RPMI8226 (cell line): ENCODE measurements at places on chromosomes 7 and 10.

DNA sequence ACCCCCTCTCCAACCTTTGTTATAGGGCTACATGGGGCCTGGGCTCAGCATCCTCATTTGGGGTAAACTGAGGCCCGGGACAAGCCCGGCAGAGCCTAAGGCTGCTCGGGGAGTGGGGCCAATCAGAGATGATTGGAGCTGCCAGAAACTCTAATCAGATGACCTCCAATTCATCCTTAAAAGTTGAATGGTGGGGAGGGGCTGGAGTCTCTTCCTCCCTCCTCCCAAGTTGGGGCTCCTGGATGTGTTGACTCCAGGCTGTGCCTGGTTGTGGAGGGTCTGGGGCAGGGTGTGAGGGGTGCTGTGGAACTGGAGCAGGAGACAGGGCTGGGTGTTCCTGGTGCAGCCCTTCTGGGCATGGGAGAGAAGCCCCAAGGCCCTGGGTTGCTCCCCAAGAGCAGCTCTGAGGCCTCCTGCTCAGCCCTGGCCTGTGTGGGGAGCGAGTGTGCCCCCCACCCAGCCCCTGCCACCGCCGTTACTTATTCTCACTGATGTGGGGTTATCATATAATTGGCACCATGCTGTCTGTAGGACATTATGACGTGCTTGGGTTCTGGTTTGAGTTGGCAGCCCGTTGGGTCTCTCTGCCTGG, 2.2 kb downstream of the BHLHA15 start:
- no peak for DNase-seq

GRCh38 chr10:132816718-132817117, 30.8 kb upstream of the NKX6-2 start:
- no peak for DNase-seq

DNA sequence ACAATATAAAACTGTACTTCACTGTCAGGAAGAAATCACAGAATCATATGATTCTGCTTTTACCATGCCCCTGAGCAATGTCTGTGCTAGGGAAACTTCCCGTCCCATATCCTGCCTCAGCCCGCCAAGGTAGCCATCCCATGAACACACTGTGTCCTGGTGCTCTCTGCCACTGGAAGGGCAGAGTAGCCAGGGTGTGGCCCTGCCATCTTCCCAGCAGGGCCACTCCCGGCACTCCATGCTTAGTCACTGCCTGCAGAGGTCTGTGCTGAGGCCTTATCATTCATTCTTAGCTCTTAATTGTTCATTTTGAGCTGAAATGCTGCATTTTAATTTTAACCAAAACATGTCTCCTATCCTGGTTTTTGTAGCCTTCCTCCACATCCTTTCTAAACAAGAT, 31.8 kb downstream of the AP3M1 start:
- no peak for DNase-seq

DNA sequence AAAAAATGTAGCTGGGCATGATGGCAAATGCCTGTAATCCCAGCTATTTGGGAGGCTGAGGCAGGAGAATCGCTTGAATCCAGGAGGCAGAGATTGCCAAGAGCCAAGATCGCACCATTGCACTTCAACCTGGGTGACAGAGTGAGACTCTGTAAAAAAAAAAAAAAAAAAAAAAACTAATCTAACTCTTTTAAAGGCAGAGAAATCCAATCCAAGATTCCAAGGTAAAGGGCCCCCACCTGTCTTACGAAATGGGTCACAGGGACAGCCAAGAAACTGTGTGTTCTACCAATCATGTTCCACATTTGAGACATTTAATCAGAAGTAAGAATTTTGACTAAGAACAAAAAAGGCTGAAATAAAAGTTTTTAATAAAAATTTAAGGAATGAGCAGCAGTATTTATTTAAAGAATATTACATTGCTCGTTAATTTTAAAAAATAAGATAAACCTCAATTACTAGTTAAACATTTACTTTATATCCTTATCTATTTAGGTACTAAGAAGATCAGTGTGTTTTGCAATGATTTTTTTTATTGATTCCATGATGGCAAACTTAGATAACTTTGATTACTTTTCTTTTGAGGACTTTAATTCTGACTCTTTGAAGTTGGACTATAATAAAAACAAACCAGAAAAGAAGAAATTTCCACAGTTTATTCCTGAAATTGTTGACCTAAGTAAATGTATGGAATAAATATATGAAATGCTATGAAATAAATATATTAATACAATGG, 6.7 kb upstream of the OAT start:
- no peak for DNase-seq

DNA sequence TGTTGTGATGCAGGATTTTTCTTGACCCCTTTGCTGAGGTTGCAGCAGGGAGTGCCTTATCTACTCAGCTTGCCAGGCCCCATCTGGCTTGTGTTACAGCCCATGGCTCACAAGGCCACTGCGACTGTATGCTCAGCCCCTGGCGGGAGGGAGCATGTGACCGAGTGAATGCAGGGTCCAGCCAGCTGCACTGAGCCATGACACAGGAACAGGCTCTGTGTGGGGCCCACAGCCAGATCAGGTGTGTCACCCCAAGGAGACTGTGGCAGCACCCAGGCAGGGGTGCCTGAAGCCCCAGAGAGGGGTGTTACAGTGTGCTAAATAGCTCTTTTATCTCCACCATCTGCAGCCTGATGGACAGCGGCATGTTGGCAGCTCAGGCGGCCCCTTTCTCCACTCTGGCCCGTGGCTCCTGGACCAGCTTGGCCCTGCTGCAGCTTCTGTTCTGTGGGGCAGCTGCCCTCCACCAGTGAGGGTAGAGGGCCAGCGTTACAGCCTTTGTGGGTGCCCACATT, 2.6 kb upstream of the PCBD1 start:
- no peak for DNase-seq
